ENCODE measurements at places on chromosomes 5 and 9. TPM values are rescaled to one million over a fixed set of nuclear protein-coding genes. Genes with fewer than 3 reads are reported as not detected.

GRCh38 chr5:179267671-179268083, 77.6 kb downstream of the ADAMTS2 start:
- no peak for DNase-seq

Gene ZNF658
- polyA plus RNA-seq, result 2.0 TPM

DNA sequence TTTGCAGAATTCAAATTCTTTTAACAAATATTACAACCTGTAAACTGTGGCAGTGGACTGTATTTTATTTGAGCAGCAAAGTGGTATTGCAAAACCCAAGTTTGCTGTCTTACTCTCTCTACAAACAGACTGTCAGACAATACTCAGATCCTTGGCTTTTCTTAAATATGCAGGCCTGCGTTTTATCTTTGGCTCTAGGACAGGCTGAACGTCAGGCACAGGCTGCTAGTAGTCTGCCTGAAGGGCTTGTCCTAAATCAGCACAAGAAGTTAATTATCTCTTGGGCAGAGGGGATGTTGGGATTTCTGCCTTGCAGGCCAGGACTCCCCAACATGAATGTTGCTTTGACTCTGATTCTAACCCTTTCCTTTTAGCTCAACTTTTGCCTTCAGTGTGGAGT, 147.5 kb downstream of the SLIT3 start:
- no peak for DNase-seq

- no peak for DNase-seq
Observed at GRCh38 chr9:72039532-72039931, 20.9 kb downstream of the C9orf57 start.

DNA sequence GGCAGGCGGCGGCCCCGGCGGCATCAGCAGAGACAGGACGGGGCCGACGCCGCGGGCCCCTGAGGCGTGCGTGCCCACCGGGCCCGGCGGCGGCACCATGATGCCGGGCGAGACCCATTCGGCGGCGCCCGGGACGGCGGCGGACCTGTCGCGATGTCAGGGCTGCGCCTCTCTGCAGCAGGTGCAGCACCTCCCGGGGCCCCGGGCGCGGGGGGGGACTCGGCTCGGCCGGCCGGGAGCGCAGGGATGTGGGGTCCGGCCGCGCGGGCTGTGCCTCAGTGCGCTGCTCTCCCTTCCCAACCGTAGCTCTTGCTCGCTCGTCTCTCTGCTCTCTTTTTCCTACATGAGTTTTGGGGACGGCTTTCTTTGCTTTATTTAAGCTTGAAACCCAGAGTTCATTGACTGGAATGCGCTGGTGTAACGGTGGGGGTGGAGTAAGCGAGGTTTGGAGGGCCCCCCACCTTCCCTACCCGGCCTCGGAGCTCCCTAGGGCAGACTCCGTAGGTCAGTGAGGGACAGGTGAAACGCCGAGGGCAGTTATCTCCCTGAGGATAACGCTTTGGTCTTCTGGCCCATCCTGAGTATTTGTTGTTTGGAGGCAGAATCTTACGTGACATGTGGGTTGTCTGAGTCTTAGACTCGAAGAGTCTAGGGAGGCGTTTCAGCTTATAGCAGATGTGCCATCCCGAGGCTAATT, 490 bp downstream of the ICE1 start:
- no peak for DNase-seq

Gene GLRA1
- not detected for polyA plus RNA-seq

DNA sequence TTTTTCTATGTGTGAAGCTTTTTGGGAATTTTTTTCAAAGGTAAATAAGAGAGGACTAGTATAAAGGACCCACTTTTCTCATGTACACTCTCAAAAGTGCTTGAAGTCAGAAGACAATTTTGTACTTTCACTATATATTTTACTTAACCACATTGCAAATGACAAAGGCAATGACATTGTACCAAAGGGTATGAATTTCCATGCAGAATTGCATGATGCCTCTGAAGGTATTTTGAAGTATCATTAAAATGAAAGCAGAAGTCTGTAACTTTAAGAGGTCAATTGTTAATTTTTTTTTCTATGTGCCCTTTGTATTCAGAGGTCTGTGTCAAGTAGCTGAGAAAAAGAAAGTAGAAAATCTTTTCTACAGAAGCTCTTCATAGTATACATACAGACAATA, 84.7 kb downstream of the ST8SIA4 start:
- DNase-seq, result no peak

GRCh38 chr5:155129513-155129880, 115.9 kb downstream of the KIF4B start:
- no peak for DNase-seq

Gene RMRP
- 235 TPM for polyA plus RNA-seq

DNA sequence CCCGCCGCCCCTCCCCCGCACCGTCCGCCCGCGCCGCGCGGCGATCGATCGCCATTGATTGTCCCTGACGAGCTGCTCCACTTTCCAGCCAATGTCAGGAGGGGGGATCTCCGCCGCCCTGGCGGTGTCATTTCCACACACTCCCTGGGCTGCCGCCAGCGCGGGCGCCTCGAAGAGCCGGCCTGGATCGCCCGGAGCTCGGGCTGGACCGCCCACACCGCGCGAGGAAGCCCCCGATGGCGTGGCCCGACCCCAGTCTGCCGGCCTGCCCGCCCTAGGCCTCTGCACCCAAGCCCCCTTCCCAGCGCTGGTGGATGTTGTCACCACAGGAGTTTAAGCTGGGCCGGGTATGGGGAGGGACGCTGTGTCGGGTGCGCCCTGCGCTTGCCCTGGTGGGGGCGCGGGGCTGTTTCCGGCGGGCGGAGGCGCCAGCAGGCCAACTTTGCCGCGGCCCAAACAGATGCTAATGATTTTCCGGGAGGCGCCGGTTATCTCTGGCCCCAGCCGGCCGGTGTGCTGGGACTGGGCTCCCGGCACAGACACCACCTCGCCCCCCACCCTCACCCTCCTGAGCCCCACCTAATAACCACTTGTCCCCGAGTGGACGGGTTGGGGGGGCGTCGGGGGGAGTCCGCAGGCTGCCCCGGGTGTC, 10.6 kb upstream of the CXXC5 start:
- DNase-seq, result no peak

DNA sequence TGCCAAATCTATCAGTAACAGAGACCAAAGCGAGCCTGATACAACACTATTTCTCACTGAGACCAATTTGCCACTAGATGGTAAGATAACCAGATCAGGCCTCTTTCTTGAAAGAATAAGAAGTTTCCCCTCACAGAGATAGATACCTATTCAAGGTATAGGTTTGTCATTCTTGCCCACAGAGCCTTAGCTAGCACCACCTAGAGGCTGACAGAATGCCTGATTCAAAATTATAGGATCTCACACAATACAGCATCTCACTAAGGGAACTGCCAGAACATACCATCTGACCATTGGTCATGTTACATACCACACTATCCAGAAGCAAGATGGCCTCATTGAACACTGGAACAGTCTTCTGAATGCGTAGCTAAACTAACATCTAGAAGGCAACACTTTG, 166.6 kb upstream of the HCN1 start:
- no peak for DNase-seq

Measured in BJ (cell line).